NCI-H526 (cell line): ENCODE measurements at places on chromosomes 16 and 17.

- no peak for DNase-seq
Observed at GRCh38 chr16:69404275-69404805, 18.5 kb upstream of the TERF2 start.

DNA sequence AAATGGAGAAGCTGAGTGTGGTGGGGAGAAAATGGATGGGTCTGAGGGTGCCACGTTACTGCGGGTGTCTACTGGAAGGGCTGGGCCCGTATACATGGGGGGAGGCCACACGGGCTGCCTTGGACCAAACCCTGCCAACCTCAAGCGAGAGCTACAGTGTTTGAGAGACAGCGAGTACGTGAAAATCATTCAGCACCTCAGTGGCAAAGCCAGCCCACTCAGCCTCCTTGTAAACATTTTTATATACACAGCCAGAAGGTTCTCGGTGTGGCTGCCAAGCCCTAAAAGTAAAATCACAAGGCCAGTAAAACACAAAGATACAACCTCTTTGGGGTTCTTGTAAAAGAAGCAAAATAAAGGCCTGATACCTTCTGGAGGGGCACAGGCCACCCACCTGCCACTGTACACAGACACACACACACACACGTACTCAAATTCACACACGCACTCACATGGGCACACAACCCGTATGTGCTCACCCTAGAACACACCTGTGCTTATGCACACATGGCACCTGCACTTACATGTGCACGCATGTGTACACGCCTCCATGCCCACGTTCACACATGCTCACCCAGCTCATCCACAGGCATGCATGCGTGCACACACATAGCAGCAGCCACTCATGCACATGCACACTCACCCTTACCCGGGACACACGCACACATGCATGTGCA is 102.8 kb downstream of the GSG1L start:
- no peak for DNase-seq

GRCh38 chr16:10312784-10313724 is 72.8 kb upstream of the ATF7IP2 start:
- no peak for DNase-seq

- DNase-seq, result no peak
Observed at GRCh38 chr17:29789196-29790170, 140.5 kb downstream of the SSH2 start.

- DNase-seq, result no peak
Observed at GRCh38 chr17:51852603-51853002, 305.9 kb downstream of the CA10 start.

DNA sequence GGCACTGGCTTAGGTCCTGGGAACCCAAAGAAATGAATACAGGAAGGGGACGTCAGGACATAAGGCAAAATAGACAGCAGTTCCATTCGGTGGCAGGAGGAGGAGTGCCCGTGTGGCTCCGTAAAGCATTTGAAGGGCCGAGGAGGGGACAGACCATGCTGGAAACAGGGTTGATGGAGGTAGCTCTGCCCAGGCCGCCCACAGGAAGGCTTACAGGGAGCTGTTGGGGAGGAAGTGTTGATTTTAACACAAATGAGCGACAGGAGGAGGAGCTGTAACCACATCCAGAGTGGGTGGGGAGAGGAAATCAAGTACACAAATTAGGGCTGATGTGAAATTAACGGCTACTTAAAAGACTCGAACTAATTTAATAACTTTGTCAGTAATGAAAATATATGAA is 54.6 kb downstream of the RBFOX3 start:
- DNase-seq, result no peak

DNA sequence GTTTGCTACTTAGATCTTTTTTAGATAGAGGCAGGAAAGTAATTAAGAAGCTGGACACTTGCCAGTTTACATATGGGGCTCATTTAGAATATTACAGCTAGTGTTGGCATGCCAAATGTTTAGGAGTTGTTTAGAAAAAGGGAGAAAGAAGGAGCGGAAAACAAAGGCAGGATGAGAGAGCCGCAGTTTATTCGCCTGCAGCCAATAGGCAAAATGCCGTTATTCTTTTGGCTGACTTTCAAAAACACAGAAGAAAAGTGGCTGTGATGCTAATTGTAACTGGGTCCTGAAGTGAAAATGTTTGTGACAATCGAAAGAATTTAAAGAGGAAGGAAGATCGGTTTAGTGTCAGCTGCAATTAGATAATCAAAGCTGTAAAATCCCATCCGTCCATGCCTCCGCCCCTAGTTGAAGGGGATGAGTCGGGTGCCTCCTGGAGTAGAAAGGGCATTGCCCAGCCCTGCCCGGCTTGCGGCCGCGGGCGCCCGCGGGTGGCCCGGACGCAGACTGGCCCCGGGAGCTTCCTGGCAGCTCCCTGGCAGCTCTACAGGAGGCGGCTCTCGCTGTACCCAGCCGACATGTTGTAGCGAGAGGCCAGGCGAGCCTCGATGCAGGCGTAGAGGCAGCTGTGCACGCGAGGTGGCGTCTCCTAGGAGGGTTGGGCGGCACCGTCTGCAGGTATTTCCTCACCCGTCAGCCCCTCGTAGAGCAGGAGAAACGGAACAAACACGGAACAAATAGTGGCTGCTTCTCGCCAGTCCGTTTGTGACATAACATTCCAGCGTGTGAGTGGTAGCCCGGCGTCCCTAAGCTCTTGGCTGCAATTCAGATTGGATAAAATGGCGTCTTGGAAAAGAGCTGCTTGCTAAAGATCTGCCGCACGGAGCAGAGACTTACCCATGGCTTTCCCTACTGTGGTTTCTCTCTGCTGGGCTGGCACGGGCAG is 82.2 kb downstream of the TNRC6C start:
- DNase-seq, result peak; percentile 81

GRCh38 chr17:51601622-51602261 is 341.4 kb downstream of the UTP18 start:
- DNase-seq, result no peak

DNA sequence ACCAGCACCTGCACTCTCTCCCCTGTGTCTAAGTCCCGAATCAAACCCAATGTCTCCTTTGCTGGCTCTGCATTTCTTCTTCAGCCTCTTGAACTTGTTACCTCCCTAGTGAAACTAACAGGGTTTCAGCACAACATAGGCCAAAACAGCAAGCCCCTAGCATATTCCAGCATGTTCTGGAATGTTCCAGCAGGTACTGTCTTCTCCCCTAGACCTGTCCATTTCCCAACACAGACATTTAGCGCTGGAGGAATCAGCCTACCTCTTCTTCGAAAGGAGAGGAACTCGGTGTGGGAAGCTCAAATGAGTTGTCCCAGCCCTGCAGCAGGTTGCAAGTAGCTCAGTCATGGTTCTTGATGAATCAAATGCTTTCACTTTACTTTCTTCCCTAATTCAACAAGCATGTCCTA is 47.1 kb downstream of the LITAF start:
- DNase-seq, result no peak

GRCh38 chr17:40417258-40417608 is 463 bp downstream of the TOP2A start:
- DNase-seq, result peak; percentile 37

GRCh38 chr17:19317359-19318095 is 45.0 kb downstream of the B9D1 start:
- peak; percentile 77 for DNase-seq

GRCh38 chr16:12235110-12235509 is 258.6 kb downstream of the SNX29 start:
- DNase-seq, result no peak

GRCh38 chr17:42378359-42378958 is 9.8 kb downstream of the STAT3 start:
- DNase-seq, result peak; percentile 30

DNA sequence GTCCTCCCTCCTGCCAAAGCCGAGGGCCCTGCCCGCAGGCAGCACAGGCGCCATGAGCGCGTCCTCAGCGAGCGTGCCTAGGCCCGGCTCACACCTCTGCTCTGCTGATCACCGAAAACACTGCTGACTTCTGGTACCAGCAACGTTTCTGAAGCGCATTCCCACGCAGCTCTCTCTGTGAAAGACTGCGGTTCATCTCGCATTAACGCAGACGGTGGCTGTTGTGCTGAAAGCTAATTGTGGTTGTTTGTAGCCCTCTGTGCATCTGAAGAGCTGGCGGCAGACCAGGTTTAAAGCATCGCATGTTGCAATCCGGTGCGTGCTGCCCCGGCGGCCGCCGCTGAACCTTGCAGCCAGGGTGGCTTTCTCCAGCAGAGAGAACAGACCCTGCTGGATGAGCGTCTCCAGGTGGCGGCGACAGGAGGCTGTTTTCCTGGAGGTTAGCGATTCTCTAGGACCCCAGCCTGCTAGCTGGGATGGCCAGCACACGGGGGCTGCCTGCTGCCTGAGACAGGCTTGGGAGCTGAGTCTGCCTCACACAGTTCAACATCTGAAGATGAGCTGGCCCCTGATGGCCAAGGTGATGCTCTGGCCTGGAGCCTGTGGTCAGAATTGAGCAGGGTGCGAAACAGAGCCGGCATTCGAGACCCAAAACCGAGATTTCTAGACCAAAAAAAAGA is 49.8 kb upstream of the CHMP6 start:
- DNase-seq, result no peak

DNA sequence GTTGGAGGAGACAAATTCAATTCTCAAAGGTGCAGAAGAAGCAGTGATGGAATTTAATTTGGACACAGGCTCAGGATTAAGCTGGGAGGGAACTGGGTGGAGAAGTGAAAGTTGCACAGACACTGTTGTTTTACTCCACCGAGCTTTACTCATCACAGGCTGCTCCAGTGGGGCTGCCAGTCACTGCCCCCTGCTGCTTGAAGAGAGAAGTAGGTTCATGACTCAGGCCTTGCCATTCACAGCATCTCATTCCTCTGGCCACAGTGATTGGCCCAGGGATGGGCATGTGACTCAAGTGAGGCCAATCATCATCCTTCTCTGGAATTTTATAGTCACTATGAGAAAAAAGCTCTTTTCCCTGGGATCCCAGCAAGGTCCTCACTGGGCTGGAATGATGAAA is 11.8 kb downstream of the GNAO1 start:
- peak; percentile 14 for DNase-seq

DNA sequence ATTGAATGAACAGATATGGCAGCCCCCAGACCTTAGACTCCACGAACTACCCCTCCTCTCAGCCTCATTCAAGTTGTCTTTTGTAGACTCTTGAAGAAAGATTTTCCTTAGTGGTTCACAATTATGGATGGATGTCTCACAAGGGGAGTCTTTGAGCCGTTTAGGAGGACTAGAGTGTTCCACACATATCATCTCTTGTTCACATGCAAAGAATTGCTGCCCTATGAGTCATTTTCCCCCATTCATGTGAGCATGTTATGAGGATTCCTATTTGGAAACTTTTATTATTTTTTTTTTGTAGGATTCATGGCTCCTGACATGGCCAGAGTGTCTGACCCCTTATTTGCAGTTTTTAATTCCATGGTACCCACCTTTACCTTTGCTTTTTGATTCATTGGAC is 237.1 kb downstream of the SHISA9 start:
- no peak for DNase-seq

GRCh38 chr16:71259086-71259485 is 28.6 kb upstream of the HYDIN start:
- DNase-seq, result no peak

DNA sequence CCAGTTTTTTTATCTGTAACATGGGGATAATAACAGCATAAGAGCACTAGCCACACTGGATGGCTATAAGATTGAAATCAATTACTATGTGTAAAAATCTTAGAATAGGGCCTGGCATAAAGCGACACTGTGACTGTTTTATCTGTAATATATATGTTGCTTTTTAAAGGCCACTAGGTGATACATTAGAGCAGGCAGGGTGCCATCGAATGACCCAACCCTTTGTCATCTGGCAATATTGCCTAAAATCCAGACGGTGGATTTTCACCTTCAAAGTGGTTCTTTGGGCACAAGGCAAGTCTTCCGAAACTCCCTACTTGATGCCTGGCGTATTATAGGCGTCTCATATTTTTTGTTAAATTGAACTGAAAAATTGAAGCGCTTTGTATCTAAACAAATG is 69.1 kb downstream of the PRKCA start:
- DNase-seq, result no peak

- DNase-seq, result no peak
Observed at GRCh38 chr16:82967424-82967823, 340.7 kb downstream of the CDH13 start.

GRCh38 chr17:61498042-61498994 is 46.1 kb downstream of the TBX4 start:
- no peak for DNase-seq

DNA sequence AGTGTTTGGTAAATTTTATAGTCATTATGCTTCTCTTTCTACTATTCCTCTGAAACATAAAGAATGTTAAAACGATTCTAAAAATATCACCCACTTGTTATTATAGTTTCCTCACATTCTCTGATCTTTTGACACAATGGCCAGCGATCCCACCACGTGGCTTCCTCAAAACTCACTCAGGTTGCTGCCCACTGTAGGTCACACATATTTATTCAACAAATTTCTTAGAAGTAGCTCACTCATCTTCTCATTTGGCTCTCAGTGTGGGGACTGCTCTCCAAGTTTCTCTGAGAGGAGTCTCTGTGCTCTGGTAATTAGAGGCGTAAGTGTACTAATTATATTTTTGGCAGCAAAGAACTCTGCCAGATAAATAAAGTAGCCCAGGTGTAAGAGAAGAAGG is 465.4 kb downstream of the CDH11 start:
- no peak for DNase-seq

GRCh38 chr17:57739402-57740234 is 5.5 kb downstream of the CCDC182 start:
- peak; percentile 63 for DNase-seq
